ENCODE measurements at places on chromosomes 12 and 14.
A peak's percentile ranks its signal among the peaks of the same experiment; 100 is the strongest.

DNA sequence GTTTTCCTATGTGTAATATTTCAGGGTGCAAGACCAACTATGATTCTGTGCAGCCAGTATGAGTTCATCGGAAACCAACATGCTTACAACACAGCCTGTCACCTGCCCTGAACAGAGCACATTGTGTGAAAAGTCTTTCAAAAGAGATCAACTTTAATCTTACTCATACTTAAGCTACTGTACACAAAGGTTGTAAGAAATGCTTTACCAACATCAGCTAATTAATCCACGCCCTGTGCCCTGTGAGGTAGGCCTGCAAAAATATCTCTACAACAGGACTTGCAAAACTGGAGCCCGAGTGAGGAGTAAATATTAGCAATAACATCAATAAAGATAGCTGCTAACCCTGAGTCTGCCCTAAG, 15.1 kb downstream of the APPL2 start:
- no peak for DNase-seq

DNA sequence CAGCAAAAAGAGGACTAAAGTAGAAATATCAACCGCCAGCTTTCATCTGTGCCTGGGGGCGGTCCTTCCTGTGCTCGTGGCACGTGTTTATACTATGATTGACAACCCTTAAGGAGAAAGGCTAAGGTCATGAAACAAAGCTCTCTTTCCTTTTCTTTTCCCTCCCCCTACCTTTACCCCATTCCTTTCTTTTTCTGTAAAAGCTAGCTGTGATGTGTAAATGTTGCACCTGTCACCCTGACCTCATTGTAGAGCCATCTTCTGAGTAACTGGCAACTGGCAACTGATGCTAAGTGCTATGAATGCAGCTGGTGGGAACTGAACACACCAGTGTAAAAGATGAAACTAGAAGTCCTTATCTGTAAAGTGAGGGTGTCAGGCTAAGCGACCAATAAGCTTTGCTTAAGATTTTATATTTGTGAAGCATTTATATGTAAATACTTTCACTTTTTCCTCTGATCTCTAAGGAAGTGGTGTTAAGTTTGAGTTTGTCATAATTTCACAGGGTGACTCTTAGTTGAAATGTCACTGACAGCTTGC, 102.8 kb upstream of the BCAT1 start:
- no peak for DNase-seq

DNA sequence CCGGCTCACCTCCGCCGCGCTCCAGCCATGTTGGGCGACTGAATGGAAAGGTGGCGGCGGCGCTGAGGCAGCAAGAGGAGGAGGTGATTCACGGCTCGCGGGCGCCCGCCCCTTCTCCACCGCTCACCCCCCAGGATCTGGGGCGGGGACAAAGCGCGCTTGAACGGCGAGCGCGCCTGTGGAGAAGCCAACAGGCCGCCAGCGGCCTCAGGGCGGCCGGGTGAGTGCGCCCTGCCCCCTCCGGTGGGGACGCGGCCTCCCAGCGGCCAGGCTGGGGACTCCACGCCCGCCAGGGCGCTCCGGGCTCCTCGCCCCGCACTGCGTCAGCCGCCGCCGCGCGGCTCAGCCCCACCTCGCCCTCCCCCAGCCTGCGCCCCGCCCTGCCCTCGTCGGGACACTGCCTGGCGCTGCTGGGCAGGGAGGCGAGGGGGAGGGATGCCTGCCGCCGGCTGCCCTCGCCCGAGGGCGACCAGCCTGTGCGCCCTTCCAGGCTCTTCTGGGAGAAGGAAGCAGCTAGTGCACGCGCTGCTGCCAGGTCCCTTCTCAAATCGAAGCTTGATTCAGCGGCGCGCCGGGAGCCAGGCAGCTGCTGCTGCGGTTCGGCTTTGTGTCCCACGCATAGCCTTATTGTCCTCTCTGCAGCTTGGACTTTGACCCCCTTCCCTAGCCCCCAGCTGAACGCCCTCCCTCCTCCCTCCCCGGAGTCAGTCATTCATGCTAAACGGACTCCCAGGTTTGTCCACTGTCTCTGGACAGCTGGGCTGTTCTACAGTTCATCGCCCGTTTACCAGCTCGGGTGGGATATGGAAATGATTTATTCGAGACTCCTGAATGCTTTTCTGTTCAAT, at the start of gene KIF21A:
Gene KIF21A (minus strand): TSS at position 40 of the 848 bp plus-strand sequence. CDS start 150 bp downstream, outside the sequence.
- peak; percentile 85 for DNase-seq

GRCh38 chr14:86072116-86072894, 542.4 kb downstream of the FLRT2 start:
- no peak for DNase-seq

- no peak for DNase-seq
These were observed 22.8 kb downstream of the DDX51 start for GRCh38 chr12:132121283-132121682.

DNA sequence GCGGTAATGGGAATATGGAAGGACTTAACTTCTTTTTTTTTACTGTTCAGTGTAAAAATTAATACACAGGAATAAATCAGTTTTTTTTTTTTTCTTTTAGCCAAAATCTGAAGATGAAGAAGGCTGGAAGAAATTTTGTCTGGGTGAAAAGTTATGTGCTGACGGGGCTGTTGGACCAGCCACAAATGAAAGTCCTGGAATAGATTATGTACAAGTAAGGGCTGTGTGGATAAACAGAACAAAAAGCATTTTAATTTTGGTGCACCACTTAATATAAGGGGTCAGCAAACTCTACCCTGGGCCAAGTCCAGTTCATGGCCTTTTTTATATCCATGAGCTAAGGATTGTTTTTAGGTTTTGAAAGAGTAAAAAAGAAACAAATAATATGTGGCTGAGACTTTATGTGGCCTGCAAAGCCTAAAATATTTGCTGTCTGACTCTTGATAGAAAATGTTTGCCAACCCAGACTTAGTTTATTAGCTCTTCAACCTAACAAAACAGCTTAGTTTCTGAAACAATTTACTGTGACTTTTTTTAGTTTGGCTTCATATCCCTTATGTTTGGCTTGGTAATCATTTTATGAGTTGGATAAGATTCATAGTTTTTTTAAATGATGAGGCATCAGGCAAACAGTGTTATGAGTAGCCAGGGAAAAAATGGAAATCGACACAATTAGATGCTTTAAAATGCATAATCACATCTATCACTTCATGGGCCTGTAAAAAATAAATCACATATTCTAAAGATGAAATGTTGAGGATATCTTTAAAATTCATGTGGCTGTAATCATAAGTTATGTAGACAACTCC, 8.4 kb downstream of the GEMIN2 start:
- DNase-seq: no peak

DNA sequence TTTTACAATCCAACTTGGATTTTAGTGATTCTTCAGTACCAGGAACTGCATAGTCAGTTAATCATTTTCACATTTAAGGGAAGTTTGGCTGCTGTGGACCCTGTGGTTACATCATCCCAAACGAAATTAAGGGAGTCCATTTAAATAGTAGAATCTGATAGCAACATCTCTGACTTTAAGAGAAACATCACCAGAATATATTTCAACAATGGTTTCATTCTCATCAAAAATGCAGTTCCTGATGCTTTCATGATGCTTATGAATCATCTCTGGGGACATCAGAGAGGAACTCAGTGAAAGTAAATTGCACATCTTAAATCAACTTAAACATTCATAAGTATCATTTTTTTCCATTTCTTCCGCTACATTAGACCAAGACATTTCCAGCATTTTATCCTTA, 1170.7 kb downstream of the FSCB start:
- no peak for DNase-seq

- DNase-seq: no peak
These were observed 324.2 kb downstream of the ZFP36L1 start for GRCh38 chr14:68468437-68469207.

DNA sequence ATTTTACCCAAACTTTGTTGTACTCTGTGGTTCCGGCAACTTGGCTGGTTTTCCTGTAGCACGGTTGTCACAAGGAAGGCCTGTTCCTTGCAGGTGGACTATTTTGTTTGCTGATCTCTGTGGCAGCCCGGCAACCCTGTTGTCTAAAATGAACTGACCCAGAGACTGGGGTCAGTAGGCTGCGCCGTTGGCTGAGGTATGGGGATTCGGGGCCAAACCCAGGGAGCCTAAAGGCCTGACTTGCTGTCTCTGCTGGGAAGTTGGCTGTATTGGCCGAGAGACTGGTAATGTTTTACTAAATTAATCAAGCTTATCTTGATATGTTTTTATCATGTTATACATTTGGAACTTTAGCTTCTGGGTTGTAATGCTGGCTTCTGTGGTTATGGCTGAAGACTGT, 13.8 kb downstream of the SMIM41 start:
- DNase-seq: no peak

GRCh38 chr14:92668276-92668973, 80.0 kb downstream of the LGMN start:
- DNase-seq: no peak

- DNase-seq: no peak
These were observed 241.5 kb downstream of the SNAPC1 start for GRCh38 chr14:62003701-62004100.

- DNase-seq: no peak
These were observed 24.8 kb upstream of the RAB35 start for GRCh38 chr12:120141336-120141735.

- no peak for DNase-seq
These were observed 244.2 kb upstream of the CLEC14A start for GRCh38 chr14:38500125-38500524.

DNA sequence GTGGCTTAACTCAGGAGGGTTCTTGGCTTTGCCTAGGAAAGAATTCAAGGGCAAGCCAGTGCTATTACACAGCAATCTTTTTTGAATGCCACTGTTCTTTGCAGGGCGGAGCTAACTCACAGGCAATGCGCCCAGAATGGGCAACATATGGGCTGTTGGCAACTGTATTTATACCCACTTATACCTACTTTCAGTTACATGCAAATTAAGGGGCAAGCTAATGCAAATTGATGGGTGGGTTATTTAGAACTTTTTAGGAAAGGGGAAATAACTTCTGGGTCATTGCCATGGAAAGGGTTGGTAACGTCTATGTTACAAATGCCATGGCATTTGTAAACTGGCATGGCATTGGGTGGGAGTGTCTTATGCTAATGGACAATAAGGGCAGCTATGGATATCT, 85.4 kb downstream of the C12orf50 start:
- no peak for DNase-seq

GRCh38 chr12:45775964-45776363, 46.5 kb downstream of the ARID2 start:
- no peak for DNase-seq

- no peak for DNase-seq
These were observed 1.1 kb upstream of the MBD6 start for GRCh38 chr12:57521525-57522010.

- no peak for DNase-seq
These were observed 2.2 kb downstream of the TEDC1 start for GRCh38 chr14:105492971-105493871.

GRCh38 chr14:71702786-71703185, 229.4 kb upstream of the RGS6 start:
- no peak for DNase-seq

DNA sequence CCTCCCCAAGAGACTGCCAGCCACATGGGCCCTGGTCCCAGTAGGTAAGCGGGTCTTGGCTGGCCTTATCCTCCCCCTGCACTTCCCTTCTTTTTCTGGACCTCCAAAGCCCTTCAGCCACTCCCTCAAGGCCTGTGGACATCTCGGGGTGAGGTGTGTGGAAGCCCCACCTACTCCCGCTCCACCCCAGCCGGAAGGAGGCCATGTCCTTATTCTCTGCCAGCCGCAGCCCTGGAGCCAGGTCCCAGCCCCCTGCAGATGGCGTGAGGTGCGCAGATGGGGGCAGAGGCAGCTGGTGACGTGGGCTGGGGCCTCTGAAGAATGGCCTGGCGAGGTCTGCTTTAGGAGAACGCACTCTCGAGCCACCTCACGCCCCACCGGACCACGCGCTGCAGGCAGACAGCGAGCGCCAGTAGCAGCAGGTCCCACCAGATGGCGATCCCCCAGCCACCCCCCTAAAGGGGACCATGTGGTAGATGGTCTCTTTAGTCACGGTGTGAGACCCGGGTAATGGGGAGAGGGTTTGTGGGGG, 167.1 kb downstream of the TSPAN9 start:
- no peak for DNase-seq

GRCh38 chr12:68557011-68557730, 53.5 kb upstream of the RAP1B start:
- DNase-seq: no peak

DNA sequence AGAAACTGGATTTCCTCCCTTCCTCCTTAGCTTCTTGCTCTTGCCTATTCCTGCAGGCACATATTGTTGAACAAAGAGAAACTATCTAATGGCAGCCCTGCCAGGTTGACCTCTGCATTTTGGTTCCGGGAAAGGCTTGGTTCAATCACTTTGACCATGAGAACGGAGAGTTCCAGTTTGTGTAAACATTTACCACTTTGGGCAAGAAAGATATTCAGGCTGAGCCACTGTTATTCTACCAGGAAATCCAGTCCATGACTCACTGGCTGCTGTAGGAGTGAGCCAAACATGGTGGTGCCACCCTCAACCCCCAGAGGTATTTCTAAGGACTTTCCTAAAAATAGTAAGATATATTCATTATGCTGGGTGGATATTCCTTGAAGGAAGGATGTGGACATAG, 242.2 kb upstream of the OR4E1 start:
- no peak for DNase-seq

- no peak for DNase-seq
These were observed 3.4 kb downstream of the KLRB1 start for GRCh38 chr12:9604287-9604686.

DNA sequence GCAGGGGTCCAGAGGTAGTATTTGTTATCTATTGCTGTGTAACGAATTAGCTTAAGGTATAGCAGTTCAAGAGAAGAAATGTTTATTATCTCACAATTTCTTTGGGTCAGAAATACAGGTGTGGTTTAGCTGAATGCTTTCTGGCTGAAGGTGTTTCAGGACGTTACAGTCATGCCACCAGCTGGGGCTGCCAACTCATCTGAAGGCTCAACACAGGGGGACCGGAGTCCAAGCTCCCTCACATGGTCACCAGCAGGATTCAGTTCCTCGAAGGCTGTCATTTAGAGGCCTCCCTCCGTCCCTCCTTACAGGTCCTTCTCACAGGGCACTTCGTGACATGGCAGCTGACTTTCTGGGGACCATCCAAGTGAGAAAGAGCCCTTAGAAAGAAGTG, 37.5 kb upstream of the SINHCAF start:
- DNase-seq: no peak

- no peak for DNase-seq
These were observed 3.0 kb downstream of the FOXJ2 start for GRCh38 chr12:8035440-8036010.

DNA sequence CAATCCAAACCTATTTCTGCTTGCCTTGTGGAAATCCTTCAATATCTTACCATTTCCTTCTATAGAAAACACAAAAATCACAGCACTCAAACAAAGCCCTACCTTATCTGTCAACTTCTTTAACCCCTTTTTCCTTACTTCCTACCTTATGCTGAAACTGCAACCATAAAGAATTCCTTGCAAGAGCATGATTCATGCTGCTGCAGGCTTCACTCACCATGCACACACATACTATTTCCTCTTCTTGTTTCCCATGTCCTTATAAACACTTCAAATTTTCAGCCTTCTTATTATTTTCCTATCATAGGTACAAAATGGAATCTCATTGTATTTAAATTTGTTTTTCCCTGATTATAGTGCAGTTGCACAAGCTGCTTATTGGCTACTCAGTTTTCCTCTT, 23.3 kb downstream of the LMNTD1 start:
- no peak for DNase-seq
